Hepatocyte (in vitro differentiated cells): ENCODE measurements at places on chromosomes 6 and 20.

- DNase-seq: no peak
Measured at GRCh38 chr6:128422871-128423270, 97.5 kb downstream of the PTPRK start.

DNA sequence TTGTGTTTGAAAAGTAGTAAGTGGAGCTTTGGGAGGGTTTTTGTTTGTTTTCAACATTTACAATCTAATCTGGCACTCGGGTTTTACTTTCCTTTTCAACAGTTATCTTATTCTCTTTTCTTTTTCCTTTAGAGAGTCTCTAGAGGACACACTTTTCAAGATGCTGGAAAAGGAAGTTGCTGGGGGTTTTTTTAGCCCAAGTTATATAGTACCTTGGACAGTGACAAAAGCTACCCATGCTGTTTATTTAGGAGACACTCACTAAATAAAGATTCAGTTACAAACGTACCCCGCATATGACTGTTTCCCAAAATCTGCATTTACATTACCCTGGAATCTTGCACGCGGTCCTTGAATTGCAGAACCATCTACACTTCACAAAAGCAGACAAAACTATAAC lies 78.8 kb downstream of the MAP7 start:
- DNase-seq: no peak

DNA sequence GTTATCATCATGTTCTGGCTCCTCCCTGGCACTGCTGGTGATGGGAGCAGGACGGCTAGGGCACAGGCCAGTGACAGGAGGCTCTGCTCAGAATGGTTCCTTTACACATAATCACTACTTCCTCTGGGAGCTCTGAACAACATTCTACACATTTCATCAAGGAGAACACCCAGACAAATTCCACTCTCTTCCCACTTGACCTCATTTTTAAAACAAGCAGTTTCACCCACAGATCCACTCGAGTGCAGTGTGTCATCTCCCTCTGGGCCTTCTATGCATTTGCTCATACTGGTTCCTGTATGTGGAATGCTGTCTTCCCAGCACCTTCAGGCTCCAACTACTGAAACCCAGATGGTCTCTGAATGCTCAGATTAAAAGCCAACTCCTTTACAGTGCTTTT lies 84.8 kb downstream of the ELOVL5 start:
- no peak for DNase-seq

- peak; percentile 89 for DNase-seq
Measured at GRCh38 chr20:62367136-62367632, at the start of gene LAMA5. LAMA5 (minus strand) TSS chr20:62367312; CDS start chr20:62367245, 67 bp downstream.

GRCh38 chr20:57089699-57090144 lies 176.7 kb downstream of the BMP7 start:
- peak; percentile 88 for DNase-seq

GRCh38 chr6:57283106-57283505 lies 34.3 kb upstream of the PRIM2 start:
- DNase-seq: no peak

GRCh38 chr6:162267641-162268040 lies 459.9 kb downstream of the PRKN start:
- no peak for DNase-seq

DNA sequence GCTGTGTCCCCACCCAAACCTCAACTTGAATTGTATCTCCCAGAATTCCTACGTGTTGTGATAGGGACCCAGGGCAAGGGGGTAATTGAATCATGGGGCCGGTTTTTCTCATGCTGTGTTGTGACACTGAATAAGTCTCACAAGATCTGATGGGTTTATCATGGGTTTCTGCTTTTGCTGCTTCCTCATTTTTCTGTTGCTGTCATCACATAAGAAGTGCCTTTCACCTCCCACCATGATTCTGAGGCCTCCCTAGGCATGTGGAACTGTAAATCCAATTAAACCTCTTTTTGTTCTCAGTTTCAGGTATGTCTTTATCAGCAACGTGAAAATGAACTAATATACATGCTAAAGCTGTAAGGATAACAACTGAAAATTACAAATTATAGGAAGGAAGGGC lies 88.3 kb downstream of the CDYL start:
- no peak for DNase-seq

- DNase-seq: no peak
Measured at GRCh38 chr6:91654357-91654756, 1067.5 kb upstream of the MAP3K7 start.

- DNase-seq: no peak
Measured at GRCh38 chr6:79467716-79468115, 69.5 kb downstream of the LCA5 start.

GRCh38 chr20:63834491-63834880 lies 3.4 kb upstream of the ZBTB46 start:
- no peak for DNase-seq

- DNase-seq: no peak
Measured at GRCh38 chr6:107154801-107155160, 39.5 kb upstream of the BEND3 start.

DNA sequence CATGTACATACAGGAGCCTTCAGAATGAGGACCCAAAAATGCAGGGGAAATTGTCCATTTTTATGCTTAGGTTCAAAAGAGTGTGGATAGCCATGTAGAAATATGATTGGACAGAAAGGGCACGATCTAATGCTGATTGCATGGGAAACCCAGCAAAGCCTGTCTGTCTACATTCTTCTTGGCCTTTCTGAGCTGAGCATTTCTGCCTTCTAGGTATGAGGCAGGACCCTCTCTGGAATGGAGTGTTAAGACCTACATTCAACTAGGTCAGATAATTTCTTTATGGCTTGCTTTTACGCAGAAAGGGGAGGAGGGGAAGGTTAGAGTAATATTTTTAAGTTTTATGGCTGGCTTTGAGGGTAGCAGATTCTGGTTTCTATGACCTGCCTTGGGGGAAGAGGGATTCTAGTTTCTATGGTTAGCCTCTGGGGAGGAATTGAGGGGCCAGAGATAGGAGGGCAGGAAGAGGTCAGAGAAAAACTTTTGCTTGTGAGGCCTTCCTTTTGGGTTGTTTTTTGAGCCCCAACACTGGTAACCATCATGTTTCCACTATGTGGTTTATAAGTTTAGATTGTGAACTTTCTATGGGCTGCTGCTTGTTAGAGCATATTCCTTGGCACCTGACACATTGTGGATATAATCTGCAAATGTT lies 63.5 kb downstream of the LYRM2 start:
- DNase-seq: peak; percentile 26

DNA sequence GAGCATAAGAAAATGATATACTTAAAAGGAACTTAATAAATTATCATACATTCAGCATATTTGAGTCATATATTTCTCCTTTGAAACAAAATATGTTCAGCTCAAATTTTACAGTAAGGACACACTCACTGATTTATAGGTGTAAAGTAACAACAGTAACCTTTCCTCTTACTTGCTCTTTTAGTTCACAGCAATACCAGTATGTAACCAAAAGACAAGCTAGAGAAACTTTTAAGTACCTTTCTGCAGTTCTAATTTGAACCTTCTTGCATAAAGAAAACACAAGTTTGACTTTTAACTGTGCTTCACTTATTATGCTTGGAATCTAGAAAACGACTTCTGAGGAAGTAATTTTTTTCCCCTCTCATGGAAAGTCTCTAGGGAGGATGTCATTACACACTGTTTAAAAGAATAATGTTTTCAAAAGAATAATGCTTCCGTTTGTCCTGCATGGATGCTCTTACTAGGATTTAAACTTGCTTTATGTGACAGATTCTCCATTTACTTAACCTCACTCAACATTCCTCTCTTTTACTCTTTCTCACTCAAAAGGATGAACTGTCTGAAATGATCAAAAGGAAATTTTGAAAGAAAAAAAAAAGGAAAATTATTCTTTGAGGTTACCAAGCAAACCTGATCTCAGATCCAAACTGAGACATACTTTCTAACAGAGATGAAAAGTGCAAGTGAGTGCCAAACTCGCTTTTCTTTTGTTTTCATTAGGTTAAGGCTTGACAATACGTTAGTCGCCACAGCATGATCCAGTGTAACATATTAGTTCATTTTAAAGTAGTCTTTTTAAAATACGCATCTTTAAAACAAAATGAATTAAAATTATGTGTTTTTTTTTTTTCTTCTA lies 22.4 kb upstream of the CALHM6 start:
- DNase-seq: no peak

GRCh38 chr6:101545191-101545590 lies 151.7 kb downstream of the GRIK2 start:
- no peak for DNase-seq
